Stimulated activated CD8-positive, alpha-beta memory T cell treated with anti-CD3 and anti-CD28 coated beads, Interleukin-4, amount 100 ng/mL, for 1 hour (primary cell): ENCODE measurements at places on chromosomes 3 and 15.

GRCh38 chr3:150787741-150788370, 24.9 kb upstream of the SIAH2 start:
- DNase-seq: peak; percentile 54

DNA sequence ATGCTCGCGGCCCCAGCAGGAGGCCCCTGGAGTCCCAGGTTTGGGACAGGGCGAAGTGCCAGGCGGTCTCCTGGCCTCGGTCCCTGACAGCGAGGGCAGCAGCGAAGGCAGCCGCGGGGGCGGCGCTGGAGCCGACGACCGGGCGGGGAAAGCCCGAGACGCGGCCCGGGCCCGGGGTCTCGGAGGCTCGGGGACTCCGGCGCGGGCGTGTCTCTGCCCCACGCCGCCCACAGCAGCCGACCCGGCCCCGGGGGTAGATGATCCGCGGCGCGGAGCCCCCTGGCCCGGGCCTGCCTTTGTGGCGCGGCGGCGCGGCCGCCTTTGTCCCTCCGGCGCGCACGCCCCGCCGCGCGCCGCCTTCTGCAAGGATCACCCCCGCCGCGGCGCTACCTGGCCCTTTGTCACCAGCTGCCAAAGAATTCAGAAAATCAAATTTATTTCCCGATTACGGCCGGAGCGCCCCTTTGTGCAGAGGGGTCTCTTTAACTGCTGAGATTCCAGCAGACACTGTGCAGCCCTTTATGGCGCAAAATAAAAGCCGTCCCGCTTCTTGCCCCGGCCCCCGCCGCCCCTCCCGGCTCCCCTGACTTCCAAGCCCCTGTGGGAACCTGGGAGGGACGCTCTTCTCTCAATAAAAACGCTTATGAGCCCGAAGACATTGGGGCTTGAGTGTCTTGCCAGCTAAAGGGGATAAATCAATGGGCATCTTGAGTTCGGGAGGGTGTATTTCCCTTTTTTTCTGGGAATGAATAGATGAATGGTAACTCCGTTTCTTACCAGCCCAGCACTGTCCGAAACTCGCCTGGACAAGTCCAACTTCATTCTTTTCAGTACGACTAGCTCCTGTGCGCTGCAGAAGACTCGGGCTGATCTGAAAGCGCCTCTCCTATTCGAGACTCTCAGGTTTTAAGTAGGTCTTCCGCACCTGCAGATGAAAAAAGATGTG, 68.4 kb downstream of the HES1 start:
- DNase-seq: no peak

DNA sequence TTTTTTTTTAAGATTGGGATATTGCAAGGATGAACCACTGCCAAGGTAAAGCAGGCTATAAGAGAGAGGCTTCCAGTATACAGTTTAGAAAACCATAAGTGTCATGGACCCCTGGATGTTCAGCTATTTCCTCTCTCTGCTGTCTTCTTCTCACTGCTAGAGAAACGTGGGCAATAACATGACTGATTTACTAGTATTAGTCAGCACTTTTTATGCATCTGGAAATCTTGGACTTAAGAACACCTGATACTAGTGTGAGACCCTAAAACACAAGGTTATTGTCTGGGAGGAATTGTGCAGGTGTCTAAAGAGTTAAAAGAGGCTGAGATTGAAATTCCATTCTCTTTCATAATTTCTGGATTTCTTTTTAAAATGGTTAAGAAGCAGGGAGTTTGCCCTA, 460.6 kb upstream of the MCTP2 start:
- no peak for DNase-seq

DNA sequence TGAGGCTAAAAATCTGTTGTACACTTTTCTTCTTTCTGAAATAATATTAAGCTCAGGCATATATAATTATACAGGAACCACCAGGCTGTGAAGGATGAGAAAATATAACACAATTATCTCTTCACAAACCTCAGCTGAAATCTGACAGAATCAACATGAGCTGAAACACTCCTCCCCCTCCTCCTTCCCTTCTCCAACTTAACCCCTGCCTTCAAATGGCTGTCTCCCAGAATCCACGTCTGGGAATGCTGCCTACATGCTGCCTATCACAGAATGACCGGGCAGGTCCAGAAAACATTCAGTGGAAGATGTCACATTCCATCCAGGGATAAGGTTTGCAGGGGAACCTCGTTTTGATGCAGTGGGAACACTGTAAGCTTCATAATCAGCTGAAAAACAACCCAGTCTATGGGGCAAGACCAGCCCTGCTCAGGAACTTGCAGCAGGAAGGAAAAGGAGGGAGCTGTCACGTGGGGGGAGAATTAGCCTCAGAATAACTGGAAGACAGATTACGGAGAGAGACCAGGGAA, 44.0 kb upstream of the SEMA6D start:
- DNase-seq: no peak

DNA sequence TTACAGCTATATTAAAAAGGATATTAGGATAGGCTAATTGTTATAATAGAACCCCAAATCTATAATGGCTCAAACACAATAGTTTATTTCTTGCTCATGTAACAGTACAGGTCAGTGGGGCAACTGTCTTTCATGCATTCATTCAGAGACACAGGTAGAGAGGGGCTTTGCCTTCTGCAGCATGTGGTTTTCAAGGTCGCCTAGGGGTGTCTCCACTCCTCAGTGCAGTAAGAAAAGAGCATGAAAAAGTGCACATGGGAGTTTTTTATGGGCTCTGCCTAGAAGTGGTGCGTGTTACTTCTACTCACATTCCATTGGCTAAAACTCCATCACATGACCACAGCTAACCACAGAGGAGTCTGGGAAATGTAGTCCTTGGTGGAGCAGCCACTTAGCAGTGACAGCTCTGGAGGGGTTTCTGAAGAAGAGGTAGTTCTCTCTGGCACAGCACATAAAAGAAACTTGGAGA, 1.8 kb downstream of the ZBTB38 start:
- DNase-seq: peak; percentile 4

- no peak for DNase-seq
Observed at GRCh38 chr15:65410036-65410435, 12.7 kb downstream of the IGDCC4 start.

GRCh38 chr15:57618325-57618724, 26.6 kb downstream of the MYZAP start:
- no peak for DNase-seq
